Adrenal gland (tissue), 19 donors: ENCODE measurements at places on chromosomes 7 and 10. TPM values are rescaled to one million over a fixed set of nuclear protein-coding genes. Genes with fewer than 3 reads are reported as not detected.
A peak's percentile ranks its signal among the peaks of the same experiment; 100 is the strongest.

Gene ACBD7
- total RNA-seq, result 0.42 TPM

Gene PLXDC2
- total RNA-seq, result 75.2 TPM

Gene SFMBT2
- 17.9 TPM for total RNA-seq

Gene ZNF488
- total RNA-seq, result 0.06 TPM

Gene LRRD1
- total RNA-seq, result not detected

Gene CPVL
- total RNA-seq, result 41.7 TPM

DNA sequence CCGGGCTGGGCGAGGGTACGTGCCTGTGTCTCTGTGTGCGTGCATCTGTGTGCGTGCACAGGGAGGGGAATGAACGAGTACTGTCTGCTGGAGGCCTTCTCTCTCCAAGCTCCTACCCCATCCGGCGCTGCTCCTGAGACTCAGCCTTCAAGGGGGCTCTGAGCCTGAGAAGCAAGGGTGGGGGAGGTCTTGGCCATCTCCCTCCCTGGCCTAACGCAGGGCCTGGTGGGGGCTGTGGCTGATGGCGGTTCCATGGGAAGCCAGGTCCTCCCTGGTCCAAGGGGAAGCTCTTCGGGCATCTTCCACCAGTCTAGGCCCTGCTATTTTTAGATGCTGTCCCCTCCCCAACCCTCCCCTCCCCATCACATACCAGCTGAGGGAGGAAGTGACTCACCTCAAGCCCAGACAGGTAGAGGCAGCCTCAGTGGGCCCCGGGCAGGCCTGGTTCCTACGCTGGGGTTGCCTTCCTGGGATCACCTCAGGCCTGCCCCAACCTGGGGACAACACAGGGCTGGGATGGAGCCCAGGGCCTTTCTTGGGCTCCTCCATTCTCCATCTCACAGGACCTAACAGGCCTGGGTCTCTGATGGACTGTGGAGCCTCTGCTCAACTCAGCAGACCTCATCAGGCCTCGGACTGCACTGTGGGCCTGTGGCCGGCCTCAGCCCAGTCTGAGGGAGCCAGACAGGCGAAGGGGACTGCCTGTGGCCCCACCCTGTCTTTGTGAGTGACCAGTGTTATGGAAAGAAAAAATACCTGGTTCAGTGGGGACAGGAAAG is 32.2 kb downstream of the DNAJB12 start:
- no peak for DNase-seq

DNA sequence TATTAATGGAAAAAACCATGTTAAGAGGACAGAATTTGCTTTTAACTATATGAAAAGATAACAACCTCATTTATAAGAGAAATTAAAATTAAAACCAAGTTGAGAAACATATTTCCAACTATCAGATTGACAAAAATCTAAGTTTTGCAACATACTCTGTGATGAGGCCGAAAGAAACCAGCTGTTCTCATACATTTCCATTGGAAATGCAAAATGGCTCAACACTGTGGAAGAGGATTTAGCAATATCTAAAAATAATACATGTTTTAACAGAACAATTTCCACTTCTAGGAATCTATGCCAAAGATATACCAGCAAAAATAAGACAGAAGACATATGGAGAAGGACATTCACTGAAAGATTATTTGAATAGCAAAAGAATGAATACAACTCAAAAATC is 268.8 kb downstream of the DYNC1I1 start:
- DNase-seq, result no peak

- DNase-seq, result no peak
Observed at GRCh38 chr7:120993553-120994191, 5.2 kb downstream of the CPED1 start.

- DNase-seq, result peak; percentile 89
Observed at GRCh38 chr10:124736491-124737136, 7.6 kb downstream of the FAM53B start.

DNA sequence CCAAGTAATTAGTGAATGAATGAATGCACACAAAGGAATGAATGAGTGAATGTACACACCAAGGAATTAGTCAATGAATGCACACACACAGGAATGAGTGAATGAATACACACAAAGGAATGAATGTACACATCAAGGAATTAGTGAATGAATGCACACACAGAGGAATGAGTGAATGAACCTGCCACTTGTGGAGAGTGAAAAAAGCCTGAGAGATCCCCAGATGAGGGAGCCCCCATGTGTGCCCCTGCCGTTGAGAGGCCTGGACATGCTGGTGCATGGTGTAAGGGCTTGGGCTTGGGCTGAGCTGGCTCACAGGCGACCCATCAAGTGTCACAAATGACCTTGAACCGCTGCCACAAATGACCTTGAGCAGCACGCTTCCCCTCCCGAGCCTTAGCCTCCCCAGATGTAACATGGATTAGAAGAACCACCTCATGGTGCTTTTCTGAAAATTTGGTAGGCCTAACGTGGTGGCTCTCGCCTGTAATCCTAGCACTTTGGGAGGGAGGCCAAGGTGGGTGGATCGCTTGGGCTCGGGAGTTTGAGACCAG is 46.2 kb downstream of the GTF2IRD1 start:
- peak; percentile 35 for DNase-seq

GRCh38 chr7:90210475-90210874 is 1.1 kb upstream of the STEAP2 start:
- no peak for DNase-seq

DNA sequence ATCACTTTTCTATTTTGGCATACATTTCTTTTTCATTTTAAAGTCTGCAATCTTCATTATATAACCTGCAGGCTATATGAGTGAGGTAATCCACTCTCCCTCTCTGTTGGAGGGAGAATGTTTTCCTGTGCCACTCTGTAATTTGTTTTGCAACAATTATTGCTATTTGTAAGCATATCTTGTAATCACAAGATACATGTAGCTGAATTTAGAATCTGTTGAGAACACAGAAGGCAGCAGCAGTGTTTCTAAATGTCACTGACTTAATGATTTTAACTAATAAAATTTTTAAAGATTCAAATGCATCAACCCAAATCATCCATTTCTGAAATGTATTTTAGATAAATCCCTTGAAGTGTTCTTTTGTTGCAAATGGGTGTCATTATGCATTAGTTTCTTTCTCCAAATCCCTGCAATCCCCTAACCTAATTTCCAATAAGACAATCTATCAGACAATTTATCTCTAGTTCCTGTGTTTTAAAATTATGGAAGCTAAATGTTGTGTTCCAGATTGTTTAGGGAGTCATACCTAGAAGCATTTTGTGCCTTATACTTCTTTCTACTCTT is 19.8 kb upstream of the UMAD1 start:
- no peak for DNase-seq

DNA sequence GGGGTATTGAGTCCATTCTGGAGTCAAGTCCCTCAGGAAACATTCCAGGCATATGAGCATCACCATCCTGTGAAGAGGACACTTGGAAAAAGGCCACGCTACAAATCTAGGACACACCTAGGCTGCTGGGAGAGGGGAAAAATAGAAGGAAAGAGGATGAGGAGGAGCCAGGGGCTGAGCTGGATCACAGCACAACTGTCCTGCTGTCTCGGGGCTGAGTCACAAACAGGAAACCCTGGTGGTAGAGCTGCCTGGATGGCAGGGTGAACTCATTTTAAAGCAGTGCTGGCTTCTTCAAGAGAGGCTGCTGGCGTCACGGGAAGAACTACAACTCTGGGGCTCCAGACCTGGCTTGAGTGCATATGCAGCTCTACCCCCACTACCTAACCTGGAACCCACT is 151.5 kb downstream of the RNF216 start:
- DNase-seq, result no peak

DNA sequence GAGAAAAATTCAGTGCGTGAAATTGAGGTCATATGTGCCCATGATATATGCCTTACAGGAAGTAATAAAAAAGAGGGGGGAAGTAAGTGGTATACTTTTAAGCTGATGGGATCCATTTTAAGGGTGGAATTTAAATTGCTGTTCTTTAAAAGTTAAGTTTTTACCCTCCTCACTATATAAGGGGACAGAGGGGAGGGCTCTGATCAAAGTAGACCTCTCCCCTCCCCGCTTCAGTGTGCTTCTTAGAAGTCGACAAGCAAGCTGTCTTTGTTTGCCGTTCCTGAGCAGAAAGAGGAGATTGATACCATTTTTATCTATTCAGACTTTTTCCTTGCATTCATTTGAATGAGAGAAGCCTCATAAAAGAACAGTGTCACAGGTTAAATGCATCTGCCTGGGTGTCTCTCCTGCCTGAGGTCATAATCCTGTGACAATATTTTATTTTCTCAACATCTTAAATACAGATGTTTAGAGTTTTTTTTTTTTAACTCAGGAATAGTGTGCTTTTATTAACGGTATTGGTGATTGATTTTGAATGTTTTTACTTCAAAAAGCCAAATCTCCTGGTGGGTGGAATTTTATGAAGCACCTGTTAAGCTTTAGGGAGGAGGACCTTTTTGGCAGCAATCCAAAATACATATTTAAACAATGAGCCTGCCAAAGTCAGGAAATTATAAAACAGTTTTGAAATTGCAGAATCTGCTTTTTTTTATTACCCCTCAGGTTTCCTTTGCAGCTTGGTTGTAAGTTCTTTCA is 141.7 kb downstream of the KAT6B start:
- DNase-seq, result no peak

DNA sequence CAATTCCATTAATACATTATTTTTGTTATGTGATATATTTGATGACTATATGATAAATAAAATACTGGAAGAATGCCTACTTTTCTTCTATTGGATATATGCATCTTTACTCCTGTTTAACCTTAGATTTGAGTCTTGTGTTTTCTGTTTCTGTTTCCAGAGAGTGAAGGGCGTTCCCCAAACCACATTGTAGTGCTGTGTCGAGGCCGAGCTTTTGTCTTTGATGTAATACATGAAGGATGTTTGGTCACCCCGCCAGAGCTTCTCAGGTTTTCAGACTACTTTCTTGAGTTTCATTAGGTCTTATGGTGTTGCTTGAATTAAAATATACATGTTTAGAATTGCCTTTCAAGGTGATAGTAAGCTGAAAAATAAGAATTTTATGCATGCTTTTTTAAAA is 23.8 kb downstream of the CROT start:
- no peak for DNase-seq

DNA sequence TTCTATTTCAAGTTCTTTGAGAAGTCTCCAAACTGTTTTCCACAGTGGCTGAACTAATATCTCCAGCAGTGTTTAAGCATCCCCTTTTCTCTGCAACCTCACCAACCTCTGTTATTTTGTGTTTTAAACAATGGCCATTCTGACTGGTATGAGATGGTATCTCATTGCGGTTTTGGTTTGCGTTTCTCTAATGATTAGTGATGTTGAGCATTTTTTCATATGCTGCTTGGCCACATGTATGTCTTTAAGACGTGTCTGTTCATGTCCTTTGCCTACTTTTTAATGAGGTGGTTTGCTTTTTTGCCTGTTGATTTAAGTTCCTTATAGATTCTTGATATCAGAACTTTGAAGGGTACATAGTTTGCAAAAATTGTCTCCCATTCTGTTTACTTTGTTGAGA is 156.6 kb upstream of the IMMP2L start:
- DNase-seq, result no peak

GRCh38 chr10:4686644-4686996 is 139.4 kb upstream of the AKR1E2 start:
- DNase-seq, result no peak

GRCh38 chr7:92071032-92071431 is 63.2 kb downstream of the CYP51A1 start:
- peak; percentile 66 for DNase-seq

DNA sequence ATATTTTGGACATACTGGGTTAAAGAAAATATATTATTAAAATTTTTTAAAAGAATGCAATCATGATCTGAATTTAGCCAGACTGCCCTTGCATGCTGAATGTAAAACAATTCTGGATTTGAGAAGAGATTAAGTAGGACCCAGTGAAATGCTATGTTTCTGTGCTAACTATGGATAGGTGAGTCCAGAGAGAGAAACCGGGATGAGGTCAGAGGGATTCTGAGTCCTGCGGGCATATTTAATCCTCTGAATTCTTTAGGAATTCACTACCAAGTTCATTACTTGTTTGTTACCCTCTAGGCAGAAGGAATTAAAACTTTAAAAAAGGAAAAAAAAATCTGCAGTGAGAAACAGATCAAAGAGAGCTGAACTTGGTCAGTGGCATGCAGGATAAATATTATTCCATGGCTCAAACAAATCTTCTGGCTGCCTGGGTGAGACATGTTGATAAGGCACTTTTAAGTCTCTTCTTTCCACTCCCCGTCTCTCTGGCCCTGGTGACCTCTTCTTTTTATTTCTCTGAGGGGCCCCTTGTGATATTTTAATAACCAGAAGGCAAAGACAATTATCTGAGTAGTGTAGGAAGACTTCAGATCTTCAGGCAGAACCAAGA is 50.2 kb upstream of the LYZL1 start:
- no peak for DNase-seq

- no peak for DNase-seq
Observed at GRCh38 chr10:48517911-48518811, 86.7 kb downstream of the ARHGAP22 start.

- DNase-seq, result no peak
Observed at GRCh38 chr10:84948644-84949043, 620.3 kb downstream of the CCSER2 start.

- DNase-seq, result no peak
Observed at GRCh38 chr7:151592330-151592729, 72.6 kb upstream of the RHEB start.

DNA sequence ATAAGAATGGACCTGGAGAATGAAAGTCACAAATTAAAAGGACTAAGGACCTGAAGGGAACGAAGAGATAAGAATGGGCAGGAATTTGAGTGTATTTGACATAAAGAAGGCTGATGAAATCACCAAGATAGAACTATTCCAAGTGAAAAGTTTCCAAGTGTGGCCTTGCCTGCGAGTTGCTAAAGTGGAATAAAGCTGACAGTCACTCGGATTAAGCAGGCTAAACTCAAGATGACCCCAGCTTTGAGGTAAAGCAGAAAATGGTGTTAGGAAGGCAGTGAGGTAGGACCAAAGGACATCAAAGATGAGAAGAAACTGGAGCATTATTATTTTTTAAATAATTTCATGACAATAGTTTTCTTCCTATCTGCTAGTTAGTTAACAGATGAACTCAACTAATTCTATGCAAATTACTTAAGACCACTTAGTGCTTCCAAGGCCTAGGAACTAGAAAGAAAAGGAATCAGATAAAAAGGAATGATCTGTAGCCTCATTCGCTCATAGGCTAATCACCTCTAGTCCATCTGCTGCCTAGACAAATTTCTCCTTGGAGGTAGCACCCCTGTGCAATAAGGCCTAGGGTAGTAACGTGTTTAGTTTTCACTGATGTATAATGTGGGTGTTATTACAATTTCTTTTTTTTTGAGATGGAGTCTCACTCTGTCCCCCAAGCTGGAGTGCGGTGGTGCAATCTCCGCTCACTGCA is 34.5 kb downstream of the EZH2 start:
- no peak for DNase-seq

DNA sequence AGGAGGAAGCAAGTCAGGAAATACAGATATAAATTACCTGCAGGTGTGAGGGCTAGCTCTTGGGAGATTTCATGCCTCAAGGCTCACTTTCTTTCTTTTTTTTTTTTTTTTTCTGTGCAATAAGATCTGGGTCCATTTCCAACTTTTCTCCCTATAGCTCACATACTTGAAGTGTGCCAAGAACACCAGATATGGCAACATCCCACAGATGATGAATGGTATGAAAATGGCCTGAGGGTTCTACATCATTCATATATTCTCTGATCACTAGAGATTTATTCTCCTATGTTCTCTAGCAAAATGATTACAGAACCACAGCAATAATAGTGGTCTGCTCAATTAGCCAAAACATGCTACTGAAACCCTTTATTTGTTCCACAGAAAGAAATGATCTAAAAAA is 117.2 kb downstream of the LRRTM3 start:
- DNase-seq, result no peak
